AG04449 (cell line): ENCODE measurements at places on chromosomes 2 and 18.

GRCh38 chr18:6478121-6478520, 63.4 kb upstream of the L3MBTL4 start:
- no peak for DNase-seq

GRCh38 chr18:35634323-35634722, 52.8 kb downstream of the GALNT1 start:
- DNase-seq = no peak

GRCh38 chr18:53056064-53056463, 716.1 kb downstream of the DCC start:
- no peak for DNase-seq

- no peak for DNase-seq
Measured at GRCh38 chr2:232418466-232419244, 12.0 kb downstream of the ALPG start.

GRCh38 chr18:78244779-78245178, 734.8 kb upstream of the SALL3 start:
- DNase-seq = no peak

DNA sequence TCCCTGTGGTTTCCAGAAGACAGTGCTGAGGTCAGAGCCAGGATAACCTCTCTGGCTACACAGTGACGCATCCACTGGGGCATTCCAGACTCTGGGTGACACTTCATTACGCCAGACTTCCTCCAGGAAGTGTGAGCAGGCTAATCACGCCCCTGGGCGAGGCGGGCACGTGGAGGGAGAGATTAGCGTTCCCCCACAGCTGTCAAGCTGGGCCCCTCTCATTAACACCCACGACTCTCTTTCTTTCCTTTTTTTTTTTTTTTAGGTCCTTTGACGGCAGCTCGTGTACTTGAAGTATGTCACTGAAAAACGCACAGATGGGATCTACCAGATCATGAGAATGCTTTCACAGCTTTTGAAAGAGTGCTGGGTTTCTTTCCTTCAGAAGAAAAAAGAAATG, 274.6 kb downstream of the AFF3 start:
- no peak for DNase-seq

GRCh38 chr2:238822955-238823354, 24.9 kb upstream of the TWIST2 start:
- no peak for DNase-seq

GRCh38 chr2:28348921-28349320, 43.7 kb upstream of the FOSL2 start:
- no peak for DNase-seq

DNA sequence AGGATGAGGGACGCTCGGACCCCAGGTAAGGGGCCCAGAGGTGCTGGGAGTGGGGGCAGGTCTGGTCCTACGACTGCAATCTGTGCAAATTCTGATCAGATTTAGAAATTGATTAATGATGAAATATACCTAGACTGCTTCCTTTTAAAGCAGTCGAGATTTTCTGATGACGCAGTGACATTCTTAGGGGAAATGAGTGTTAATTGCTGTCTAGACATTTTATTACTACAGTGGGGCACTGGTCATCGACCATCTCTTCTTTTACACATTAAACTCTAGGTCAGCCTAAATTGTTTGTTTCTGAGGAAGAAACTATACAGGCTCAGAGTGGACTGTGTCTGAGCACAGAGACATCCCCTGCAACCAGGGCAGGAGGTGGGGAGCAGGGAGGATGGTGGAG, 154.4 kb upstream of the SALL3 start:
- DNase-seq = no peak

GRCh38 chr18:50719471-50720324, 100.1 kb downstream of the MRO start:
- no peak for DNase-seq

- DNase-seq = no peak
Measured at GRCh38 chr2:120430501-120430830, 84.5 kb downstream of the INHBB start.

DNA sequence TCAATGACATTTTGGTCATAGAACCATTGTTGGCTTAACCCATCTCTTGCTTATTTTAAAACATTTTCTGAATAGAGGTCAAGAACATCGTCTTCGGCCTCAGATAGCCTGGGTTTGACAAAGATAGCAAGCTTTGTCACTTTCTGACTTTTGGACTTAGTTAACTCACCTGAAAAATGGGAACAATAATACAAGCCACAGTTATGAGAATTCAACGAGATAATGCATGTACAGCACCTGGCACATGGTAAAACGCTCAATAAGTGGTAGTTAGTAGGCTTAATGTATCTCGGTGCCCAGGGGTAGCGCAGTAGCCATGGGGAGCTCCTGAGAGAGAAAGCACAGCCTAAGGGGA, 446 bp upstream of the COPS7B start:
- no peak for DNase-seq

DNA sequence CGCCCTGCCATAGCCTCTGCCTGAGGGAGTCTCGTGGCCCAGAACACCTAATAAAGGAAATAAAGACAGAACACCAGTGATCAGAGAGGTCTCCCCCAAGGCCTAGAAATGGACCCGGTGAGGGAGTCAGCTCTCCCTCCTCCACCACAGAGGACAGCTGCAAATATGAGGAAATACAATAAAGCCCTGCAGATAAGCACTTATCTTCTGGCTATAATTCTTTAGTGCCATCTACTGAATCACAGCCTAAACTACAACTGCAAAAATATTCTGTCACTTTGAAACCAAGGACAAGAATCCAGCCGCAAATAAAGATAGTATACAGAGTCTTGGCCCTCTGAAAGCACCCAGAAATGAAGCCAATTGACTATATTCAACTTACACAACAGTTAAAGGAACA, 42.4 kb upstream of the TACR1 start:
- DNase-seq = no peak

DNA sequence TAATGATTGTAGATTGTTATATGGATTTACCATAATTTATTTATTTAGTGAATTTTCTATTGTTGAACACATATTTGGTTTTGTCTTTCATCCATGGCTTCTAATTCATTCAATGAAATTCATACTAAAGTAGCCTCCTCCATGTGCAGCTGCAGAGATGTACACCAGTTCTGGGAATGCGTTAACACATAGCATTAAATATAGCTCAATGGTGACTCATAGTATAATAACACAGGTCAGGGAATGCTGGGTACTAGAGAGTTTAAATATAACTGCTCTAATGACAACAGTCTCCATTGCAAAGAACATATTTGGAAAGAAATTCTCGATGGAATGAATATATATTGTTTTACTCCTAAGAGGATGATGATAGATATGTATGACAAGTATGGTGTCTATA, 1190.2 kb upstream of the NRXN1 start:
- DNase-seq = peak; percentile 38

GRCh38 chr18:8605974-8606373, 3.3 kb upstream of the RAB12 start:
- no peak for DNase-seq
